Neural progenitor cell (in vitro differentiated cells): ENCODE measurements at places on chromosomes 12 and 14. TPM values are rescaled to one million over a fixed set of nuclear protein-coding genes. Genes with fewer than 3 reads are reported as not detected.

DNA sequence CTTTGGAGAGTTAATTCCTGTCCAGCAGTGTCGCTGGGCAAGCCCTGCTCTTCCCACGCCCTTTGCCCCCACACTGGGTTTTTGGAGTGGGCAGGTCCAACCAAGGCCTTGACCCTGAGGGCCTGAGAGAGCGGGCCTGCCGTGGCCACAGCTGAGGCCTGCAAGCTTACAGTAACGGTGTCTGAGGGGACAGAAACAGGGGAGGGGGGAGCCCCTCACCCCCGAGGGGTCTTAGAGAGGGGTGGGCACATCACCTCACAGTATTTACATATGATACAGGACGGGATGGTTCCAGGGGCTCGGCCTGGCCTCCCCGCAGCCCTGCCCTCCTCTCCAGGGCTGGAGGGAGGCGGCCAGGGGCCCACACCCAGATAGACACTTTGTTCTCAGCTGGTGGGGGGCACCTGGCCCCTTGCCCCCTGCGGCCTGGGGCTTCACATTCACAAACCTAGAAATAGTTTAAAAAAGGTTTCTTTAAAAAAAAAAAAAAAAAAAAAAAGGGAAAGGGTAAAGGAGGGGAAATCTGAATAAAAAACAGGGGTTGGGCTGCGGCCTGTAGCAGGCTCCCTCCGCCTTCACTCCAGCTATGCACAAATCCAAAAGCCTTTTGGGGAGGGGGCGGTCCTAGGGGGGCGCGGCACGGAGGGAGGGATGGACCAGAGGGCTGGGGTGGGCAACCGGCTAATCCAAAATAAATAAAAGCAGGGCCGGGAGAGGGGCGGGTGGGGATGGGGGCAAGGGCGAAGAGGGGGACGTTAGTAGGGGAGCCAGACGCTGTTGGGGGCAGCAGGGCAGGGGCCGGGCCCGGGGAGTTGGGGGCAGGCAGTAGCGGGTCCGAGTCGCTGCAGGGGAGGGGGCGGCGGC is 14.8 kb upstream of the PLA2G1B start:
- H3K36me3 ChIP-seq: no peaks in the 10 kb centered on the region
- no peaks in the 10 kb centered on the region for H3K4me1 ChIP-seq
- DNase-seq: no peak
- no peak overlapping the region for H3K4me3 ChIP-seq

DNA sequence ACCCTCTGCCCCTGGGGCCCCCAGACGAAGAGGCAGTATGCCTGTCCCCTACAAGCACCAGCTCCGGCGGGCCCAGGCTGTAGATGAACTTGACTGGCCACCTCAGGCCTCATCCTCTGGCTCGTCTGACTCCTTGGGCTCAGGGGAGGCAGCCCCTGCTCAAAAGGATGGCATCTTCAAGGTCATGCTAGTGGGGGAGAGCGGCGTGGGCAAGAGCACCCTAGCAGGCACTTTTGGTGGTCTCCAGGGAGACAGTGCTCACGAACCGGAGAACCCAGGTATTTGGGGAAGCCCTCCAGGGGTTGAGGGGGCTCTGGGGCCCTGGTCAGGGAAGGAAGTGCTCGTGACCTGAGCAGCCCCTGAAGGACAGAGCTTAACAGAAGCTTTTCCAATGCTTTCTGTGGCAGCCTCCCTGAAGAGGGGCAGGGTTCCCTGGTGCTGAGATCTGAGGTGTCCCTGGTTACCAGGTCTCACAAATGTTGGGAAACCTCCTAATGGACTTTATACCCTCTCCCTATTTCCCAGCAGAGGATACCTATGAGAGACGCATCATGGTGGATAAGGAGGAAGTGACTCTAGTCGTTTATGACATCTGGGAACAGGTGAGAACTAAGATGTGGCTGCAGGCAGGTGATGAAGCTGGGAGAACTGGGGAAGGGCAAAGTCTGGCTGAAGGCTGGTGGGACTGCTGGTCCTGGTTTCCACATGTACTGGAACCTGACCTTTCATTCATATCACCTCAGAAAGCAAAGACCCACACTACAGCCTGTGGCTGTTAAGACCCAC is 1.9 kb downstream of the REM2 start:
- no peak overlapping the region for H3K4me3 ChIP-seq
- peaks cover 21% of the 10 kb centered on the region for H3K27me3 ChIP-seq
- no peaks in the 10 kb centered on the region for H3K36me3 ChIP-seq
- no peak for DNase-seq

Gene PPFIA2
- total RNA-seq: 1.4 and 2.2 TPM in 2 replicates

Gene FOXN4
- 0.25 TPM in 1 of 2 replicates, not detected in the other for total RNA-seq

Gene TNS2
- total RNA-seq: 0.24 and 0.28 TPM in 2 replicates
